ENCODE measurements at places on chromosomes 13 and 19.

DNA sequence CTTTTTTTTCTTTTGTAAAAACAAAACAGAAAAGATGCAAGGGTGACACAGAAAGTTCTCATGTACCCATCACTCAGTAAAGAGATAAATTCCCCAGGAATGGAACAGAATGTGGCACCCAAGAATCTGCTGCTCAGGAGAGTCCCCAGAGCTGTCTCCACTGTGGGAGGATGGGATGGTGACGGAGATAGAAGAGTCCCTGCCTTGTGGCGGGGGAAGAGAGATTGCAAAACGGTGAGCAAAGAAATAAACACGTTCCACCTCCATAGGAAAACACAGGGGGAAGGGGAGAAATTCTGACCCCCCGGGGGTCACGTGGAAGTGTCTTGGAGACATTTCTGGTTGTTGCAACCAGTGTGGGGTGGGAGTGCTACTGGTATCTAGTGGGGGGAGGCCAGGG is 76.4 kb downstream of the INSR start:
- DNase-seq = no peak

DNA sequence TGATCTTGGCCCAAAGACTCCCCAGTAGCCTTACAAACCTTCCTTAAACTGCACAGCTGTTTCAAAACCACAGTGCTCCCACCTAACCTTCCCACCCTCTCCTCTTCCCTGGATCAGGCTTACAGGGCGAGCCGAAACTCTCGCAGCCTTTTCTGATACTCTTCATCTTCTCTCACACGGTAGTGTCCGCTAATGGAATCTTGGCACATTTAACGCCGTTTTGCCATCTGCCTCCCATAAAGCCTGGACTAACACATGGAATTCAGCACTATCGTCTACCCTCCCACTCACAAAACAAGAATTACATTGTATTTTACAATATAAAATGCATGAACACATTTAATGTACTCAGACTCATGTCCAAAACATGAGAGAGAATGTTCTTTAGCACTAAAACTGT is 135.9 kb downstream of the RAP2A start:
- no peak for DNase-seq

DNA sequence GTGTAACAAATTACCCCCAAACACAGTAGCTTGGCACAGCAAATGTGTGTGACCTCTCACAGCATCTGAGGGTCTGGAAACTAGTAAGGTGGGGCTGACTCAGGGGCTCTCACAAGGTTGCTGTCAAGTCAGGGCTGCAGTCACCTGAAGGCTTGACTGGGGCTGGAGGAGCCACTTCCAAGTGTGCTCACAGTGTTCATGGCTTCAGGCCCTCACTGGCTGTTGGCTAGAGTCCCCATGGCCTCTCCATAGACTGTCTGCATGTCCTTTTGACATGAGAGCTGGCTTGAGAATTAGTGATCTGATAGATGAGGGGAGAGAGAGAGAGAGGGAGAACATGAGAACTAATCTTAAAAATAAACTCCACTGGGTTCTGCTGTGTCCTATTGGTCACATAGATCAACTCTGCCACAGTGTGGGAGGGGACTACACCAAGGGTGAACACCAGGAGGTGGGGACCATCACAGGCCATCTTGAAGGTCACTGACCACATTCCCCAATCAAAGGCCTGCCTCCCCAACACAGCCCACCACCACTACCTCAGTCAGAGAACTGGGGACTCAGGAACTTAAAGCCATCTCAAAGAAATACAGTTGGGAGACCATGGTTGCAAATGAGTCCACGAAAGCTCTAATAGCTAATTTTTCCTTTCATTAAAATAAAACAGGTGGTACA is 38.2 kb upstream of the KATNAL1 start:
- DNase-seq = no peak

GRCh38 chr19:58385891-58386575 is 1.0 kb upstream of the RPS5 start:
- no peak for DNase-seq

DNA sequence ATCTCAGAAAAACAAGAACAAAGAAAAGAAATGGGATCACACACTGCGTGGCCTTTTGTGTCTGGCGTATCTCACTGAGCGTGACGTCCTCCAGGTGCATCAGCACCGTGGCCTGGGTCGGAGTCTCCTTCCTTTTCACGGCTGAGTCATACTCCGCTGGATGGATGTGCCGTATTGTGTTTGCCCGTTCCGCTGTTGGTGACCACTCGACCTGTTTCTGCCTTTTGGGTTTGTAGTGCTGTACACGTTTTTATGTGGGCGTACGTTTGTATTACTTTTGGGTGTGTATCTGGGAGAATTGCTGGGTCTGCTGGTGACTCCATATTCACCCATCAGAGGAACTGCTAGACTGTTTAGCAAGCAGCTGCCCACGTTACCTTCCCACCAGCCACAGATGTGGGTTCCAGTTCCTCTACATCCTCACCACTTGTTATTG is 11.4 kb downstream of the ARID3A start:
- no peak for DNase-seq

GRCh38 chr13:113161433-113161832 is 3.0 kb downstream of the PROZ start:
- DNase-seq = no peak
